ENCODE measurements at places on chromosomes 5 and 9. TPM values are rescaled to one million over a fixed set of nuclear protein-coding genes. Genes with fewer than 3 reads are reported as not detected.

The C5orf34 gene
- total RNA-seq: 18.8 TPM

The AJM1 gene
- total RNA-seq: 1.8 TPM

The RNF183 gene
- total RNA-seq: not detected

GRCh38 chr5:152736906-152737305 is 331.8 kb upstream of the NMUR2 start:
- DNase-seq: peak; percentile 15

DNA sequence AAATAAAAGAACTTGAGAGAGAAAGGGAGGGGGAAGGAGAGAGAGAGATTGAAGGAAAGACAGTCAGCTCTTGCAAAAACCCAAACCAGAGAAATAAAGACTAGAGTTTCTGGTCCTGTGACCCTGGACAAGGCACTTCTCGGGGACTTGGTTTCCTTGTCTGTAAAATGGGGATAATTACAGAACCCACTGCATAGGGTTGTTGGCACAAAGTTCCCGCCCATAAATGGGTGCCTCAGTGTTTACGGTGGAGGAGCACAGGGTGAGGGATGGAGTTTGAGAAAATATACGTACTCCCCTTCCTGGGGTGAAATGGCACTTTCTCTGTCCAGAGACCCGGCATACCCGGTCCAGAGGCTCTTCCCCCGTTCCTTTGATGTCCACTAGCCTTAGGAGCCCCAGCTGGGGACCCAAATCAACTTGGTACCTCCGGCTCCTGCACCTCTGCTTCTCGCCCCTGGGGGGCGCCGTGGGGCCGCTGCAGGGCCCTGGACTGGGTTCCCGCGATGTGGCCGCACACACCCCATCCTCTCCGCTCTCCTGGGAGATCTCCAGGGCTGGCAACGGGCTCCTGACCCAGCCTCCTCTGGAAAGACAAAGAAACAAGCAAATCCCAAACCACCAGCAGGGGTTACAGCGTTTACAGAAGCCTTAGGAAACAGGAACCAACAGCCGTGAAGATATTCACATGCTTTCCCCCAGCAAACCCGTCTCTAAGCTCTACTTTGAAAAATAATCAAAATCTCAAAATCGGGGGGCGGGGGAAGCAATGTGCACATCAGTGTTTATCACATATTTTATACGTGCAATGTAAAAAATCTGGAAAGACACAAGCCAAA is 26.3 kb downstream of the PTGES start:
- peak; percentile 69 for DNase-seq

GRCh38 chr9:117354244-117354847 is 60.5 kb downstream of the ASTN2 start:
- no peak for DNase-seq

DNA sequence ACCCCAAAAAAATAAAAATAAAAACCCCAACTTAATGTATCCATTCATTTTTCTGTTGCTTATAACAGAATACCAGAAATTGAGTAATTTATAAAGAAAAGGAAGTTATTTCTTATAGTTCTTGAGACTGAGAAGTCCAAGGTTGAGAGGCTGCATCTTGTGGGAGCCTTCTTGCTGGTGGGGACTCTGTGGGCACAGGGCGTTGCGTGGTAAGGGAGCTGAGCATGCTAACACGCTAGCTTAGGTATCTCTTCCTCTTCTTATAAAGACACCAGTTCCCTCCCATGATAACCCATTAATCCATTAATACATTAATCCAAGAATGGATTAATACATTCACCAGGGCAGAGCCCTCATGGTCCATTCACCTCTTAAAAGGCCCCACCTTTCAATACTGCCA is 150.9 kb downstream of the ZSWIM6 start:
- no peak for DNase-seq

DNA sequence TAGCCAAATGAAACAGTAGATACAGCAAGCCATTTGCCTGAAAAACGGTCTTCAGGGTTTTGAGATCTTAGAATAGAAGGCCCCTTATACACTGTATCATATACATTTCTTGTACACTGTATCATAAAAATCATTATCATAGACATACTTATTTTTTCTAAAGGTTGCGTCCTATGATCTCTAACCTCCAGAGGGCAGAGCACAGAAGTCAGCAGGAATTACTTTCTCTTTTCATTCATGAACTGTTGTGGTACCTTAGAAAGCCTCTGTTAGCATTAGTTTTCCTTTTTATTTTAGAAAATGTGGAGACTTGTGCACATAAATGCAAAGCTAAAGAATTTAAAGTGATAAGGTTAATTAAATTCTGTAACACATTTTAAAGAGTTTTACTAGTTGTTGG is 115.4 kb downstream of the OXCT1 start:
- no peak for DNase-seq

DNA sequence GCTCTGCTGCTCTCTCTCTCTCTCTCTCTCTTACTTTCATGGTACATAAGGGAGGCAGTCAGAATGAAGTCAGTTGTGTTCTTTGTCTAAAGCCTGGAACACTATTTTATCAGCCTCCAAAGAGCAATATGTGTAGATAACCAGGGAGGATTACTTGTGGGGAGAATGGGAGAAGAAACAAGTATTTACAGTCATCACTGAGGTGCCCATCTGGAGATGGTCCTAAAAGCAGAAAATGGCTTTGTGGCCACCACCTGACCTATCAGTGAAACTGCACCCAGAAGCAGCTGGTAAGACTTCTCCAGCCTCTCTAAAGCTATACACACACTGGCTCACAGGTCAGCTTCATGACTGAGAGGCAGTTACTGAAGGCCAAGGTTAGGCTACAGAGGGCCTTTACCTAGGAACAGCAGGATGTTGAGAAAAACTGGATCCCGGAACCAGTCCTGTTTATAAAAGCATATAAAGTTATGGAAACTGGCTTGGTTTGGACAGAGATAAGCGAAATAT is 75.1 kb downstream of the MRPS27 start:
- peak; percentile 59 for DNase-seq

- DNase-seq: no peak
These were observed 667.2 kb upstream of the ZNF608 start for GRCh38 chr5:125413496-125414274.

DNA sequence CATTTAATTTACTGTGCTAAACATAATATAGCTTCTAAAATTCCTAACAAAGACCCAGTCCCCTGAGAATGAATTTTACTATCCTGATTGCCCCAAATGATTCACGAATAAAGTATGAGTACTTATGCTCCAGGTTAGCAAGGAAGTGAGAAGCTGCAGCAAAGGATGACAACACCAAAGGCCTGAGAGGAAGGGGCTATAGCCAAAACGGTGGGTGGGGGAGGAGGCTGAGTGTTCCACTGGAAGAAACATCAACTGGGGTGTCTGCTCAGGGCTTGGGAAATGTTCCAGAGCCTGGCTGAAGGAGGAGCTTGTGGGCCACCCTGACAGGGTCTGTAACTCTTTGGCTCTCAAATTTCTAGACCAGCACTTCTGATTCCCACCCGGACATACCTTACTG is 157.3 kb downstream of the ADAMTS12 start:
- DNase-seq: no peak

GRCh38 chr5:6847870-6848269 is 134.6 kb downstream of the TENT4A start:
- no peak for DNase-seq

All from A172 (cell line).